ENCODE measurements at places on chromosomes 2 and 18.

GRCh38 chr18:45340884-45341283, 274.4 kb upstream of the SLC14A2 start:
- DNase-seq = no peak

- DNase-seq = no peak
These were observed 230.4 kb downstream of the FHOD3 start for GRCh38 chr18:36527740-36528455.

- DNase-seq = peak; percentile 22
These were observed 50.0 kb upstream of the TTC39C start for GRCh38 chr18:23964282-23965238.

DNA sequence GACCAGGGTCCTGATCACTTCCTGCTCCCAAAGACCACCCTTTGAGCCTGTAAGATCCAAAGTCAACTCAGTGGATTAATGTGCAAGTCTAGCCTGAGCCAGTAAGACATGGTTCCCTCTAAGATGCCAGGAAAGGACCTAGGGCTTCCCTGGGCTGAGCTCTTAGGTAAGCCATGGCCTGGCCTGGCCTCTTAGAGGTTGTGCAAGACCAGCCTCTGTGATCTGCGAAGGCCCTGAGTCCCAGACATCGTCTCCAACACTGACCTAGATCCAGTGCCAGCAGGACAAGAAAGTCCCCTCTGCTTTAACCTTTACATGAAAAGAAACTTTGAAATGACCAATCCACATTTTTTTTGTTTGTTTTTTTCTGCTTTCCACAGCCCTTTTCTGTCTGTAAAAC, 73.6 kb upstream of the CYP1B1 start:
- DNase-seq = no peak

- DNase-seq = no peak
These were observed 44.2 kb downstream of the GPD2 start for GRCh38 chr2:156480376-156480775.

- no peak for DNase-seq
These were observed 264.5 kb downstream of the MEIS1 start for GRCh38 chr2:66699416-66699792.

DNA sequence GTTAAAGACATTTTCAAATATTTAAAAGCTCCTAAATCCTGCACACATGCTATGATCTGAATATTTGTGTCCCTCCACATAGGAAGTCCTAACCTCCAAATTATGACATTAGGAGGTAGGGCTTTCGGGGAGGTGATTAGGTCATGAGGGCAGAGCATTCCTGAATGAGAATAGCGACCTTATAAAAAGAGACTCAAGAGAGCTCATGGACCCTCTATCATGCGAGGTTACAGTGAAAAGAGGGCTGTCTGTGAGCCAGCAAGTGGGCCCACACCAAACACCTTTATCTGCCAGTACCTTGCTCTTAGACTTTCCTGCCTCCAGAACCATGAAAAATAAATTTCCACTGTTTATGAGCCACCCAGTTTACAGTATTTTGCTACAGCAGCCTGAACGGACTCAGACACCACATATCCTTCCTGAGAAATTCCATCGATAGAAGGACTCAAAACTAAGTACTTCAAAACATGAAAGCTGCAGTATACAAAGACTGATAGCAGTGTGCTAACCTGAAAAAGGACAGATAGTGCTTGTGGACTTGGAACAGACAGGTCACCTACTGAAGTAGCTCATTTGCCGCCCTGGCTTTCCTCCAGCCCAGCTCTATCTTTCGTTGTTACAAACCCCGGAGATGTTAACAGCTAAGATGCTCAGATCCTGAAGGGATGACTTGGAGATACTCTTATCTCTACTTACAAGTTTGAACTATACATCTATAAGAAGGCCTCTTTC, 13.8 kb downstream of the FAM210A start:
- no peak for DNase-seq

DNA sequence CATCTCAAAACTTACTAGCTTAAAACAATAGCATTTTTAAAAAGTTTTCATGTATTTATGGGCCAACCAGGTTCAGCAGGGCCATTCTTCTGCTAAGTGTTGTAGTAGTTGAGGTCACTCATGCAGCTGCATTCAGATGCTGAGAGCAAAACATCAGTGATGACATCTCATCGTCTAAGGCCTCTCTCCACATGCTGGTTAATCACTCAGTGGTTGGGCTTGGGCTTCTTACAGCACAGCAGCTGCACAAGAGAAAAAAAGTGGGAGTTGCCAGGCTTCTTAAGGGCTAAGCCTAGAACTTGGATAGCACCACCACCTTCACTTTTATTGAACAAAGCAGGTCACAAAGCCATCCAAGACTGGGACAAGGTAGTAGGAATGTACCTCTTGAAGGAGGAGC, 190.3 kb downstream of the IRS1 start:
- no peak for DNase-seq

DNA sequence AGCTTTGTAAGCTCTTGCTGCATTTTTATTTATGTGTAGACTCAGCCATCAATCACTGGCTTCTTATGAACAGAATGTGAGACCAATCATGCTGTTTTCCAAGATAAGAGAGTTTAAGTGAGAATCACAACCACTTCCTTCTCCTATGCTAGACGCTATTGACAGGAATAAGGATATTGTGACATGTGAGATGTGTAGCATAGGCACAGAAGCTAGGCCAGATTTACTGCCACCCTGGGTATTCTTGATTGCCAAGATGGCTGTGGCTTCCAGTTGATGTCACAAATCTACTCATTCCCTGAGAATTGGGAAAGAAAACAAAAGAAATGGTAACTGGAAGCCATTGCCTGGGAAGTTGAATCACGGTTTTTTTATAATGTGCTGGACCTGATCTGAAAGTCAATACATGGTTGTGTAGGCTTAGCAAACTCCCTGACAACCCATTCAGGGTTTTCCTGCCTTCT, 49.9 kb downstream of the RAB27B start:
- no peak for DNase-seq
